ENCODE measurements at places on chromosomes 6 and 20.

- no peak for DNase-seq
Measured at GRCh38 chr6:85715797-85716196, 73.1 kb upstream of the SYNCRIP start.

- DNase-seq, result no peak
Measured at GRCh38 chr6:25314509-25315175, 35.5 kb downstream of the CARMIL1 start.

- DNase-seq, result no peak
Measured at GRCh38 chr6:10248378-10248843, 166.5 kb downstream of the TFAP2A start.

GRCh38 chr6:42128460-42129359 lies 13.7 kb downstream of the C6orf132 start:
- no peak for DNase-seq

DNA sequence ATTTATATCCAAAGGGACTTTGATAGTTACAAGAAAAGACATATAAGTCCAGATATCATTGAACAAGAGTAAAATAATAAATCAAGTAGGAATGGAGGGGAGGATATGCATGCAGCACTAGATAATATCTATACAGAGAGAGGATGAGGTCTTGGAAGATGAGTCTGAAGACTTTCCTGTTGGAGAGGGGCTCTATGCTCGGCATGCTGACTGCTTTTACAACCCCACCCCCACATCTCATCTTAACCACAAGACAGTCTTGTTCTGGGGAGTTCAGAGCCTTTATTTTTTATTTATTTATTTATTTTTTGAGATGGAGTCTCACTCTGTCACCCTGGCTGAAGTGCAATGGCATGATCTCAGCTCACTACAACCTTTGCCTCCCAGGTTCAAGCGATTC lies 48.4 kb upstream of the IER3 start:
- DNase-seq, result no peak
